ENCODE measurements at places on chromosomes 7 and 10. TPM values are rescaled to one million over a fixed set of nuclear protein-coding genes. Genes with fewer than 3 reads are reported as not detected.
A peak's percentile ranks its signal among the peaks of the same experiment; 100 is the strongest.

GRCh38 chr7:10677211-10677610 lies 296.5 kb upstream of the PHF14 start:
- H3K4me3 ChIP-seq, result no peak overlapping the region
- no peak overlapping the region for H3K27ac ChIP-seq
- DNase-seq, result no peak
- no peaks in the 10 kb centered on the region for H3K4me1 ChIP-seq
- H3K36me3 ChIP-seq, result no peaks in the 10 kb centered on the region

- peaks cover 5% of the 10 kb centered on the region for H3K4me1 ChIP-seq
- no peak overlapping the region for H3K27ac ChIP-seq
- DNase-seq, result no peak
- no peaks in the 10 kb centered on the region for H3K27me3 ChIP-seq
- no peak overlapping the region for H3K4me3 ChIP-seq
Measured at GRCh38 chr10:102517553-102517952, 13.8 kb downstream of the SUFU start.

- H3K27ac ChIP-seq, result no peak overlapping the region
- peaks cover 20% of the 10 kb centered on the region for H3K4me1 ChIP-seq
- DNase-seq, result no peak
- no peak overlapping the region for H3K4me3 ChIP-seq
- no peaks in the 10 kb centered on the region for H3K27me3 ChIP-seq
- no peaks in the 10 kb centered on the region for H3K36me3 ChIP-seq
Measured at GRCh38 chr10:89257581-89257980, 6.0 kb upstream of the LIPA start.

DNA sequence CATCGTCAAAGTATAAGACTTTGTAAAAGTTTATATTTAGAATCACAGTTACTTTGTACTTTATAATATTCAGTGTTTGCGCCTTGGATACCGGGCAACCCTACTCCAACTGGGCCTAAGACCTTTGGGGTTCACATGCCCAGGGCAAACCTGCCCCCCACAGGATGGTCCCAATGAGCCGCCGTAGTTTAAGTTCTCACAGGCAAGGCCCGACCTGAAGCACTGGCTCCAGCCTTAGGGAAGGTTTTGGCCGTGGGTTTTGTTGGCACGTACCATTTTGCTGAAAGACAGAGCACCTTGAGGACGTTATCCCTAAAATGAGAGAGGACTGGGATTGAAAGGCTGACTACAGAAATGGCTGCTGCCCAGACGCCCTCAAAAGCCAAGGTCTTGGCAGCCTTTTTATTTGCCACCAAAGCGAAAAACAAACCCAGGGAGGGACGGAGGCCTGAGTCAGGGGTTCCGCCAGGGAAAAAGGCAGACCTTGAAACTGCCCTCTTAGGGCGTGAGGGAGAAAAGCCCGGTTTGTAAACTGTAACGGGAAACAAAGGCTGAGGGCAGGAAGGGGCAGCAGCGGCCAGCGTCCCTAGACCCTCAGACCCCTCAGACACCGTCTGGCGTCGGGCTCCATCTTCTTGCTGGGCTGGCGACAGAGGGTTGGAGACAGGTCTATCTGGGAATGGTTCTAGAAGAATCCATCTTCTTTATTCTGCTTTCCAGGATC lies at the start of gene CCDC172:
Gene CCDC172, plus strand, starts transcription at position 222 of the 724 bp plus-strand sequence. CDS start 564 bp downstream, outside the sequence.
- no peak within 1 kb of the TSS for H3K4me3 ChIP-seq
- H3K36me3 ChIP-seq, result no peaks in the 10 kb centered on the region
- no peak within 1 kb of the TSS for H3K27ac ChIP-seq
- no peaks in the 10 kb centered on the region for H3K27me3 ChIP-seq
- no peak for DNase-seq

DNA sequence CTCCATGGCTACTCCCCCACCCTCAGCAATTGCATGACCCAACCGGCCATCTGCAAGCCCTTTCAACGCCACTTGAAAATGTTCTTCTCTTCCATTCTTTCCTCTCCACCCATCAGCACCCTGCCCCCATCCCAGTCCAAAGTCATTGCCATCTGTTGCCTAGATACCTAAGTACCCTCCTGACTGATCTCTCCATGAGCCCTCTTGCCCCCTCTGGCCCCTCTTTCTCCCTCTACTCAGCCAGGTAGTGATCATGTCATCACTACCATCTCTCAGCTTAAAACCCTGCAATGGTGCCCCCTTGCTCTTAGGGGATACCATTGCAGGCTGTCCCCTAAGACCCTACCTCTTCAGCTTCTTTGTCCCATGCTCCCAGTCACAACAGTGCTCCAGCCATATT lies 30.5 kb upstream of the BTRC start:
- H3K4me3 ChIP-seq, result no peak overlapping the region
- H3K27me3 ChIP-seq, result peaks cover 60% of the 10 kb centered on the region
- no peak overlapping the region for H3K27ac ChIP-seq
- no peak for DNase-seq

The ITPRID1 gene
- 0.95 TPM for total RNA-seq

DNA sequence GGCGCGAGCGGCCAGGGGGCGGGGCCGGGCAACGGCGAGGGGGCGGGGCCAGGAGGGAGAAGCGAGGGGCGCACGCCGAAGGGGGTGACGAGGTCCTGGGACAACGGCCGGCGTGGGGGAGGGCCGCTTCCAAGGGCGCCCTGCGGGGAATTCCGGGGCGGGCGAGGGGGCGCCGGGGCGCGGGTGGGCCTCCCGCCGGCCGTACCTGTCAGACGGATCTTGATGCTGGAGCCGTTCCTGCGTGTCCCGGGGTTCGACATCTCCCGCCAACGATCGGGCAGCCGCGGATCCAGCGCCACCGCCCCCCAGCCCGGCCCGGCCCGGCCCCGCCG lies 421 bp downstream of the SMURF1 start:
- no peak for DNase-seq
- no peaks in the 10 kb centered on the region for H3K27me3 ChIP-seq
- H3K27ac ChIP-seq, result peak overlapping the region; percentile 86

The ZNF365 gene
- total RNA-seq, result 4.0 TPM

The MKX gene
- 2.3 TPM for total RNA-seq

The RELN gene
- 0.31 TPM for total RNA-seq

DNA sequence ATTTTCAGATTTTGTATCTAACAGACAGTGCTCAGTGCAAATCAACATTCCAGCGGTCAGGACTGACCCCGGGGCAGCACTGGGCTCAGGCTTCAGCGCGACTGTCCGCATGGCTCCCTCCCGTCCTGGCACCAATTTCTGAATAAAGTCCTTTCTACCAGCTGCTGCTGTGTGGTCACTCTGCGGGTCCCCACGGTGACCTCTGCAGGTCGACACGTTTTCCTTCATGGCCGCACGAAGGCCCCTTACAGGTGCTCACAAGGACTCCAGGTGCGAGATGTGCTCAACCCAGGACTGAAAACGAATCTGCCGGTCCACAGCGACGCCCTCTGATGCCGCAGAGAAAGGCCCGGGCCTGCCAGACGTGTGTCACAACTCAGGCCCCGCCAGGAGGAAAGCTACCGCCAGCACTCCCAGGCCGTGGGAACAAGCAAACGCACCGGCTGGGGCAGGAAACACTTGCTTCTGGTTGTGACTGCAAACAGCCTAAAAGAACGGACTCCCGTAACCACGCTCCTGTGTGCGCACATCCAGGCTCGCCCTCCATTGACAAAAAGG lies 3.7 kb upstream of the UTF1 start:
- H3K4me3 ChIP-seq, result no peak overlapping the region
- no peak overlapping the region for H3K27ac ChIP-seq
- no peaks in the 10 kb centered on the region for H3K4me1 ChIP-seq
- peaks cover 47% of the 10 kb centered on the region for H3K27me3 ChIP-seq

- H3K4me1 ChIP-seq, result peaks cover 8% of the 10 kb centered on the region
- no peak overlapping the region for H3K27ac ChIP-seq
- no peak overlapping the region for H3K4me3 ChIP-seq
- H3K27me3 ChIP-seq, result peaks cover 18% of the 10 kb centered on the region
- no peaks in the 10 kb centered on the region for H3K36me3 ChIP-seq
- no peak for DNase-seq
Measured at GRCh38 chr10:110804376-110804775, 67.4 kb upstream of the PDCD4 start.

The EPO gene
- total RNA-seq, result not detected

DNA sequence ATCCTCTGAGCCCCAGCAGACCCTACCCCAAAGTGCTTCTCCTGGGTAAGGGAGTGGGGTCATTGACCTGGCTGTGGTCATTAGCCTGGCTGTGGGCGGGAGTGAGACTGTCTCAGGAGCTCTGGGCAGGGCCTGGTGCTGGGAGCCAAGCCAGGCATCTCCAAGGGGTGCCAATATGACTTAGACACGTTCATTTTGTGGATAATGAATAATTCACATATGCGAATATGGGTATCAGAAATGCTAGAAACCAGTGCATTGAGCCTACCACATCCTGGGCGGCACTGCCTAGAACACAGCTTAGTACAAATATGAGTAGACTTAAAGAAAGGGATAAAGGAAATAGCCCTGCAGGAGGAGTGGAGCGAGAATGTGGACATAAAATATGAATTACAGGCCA lies 14.4 kb upstream of the SRRM3 start:
- no peaks in the 10 kb centered on the region for H3K4me1 ChIP-seq
- peaks cover 22% of the 10 kb centered on the region for H3K27me3 ChIP-seq
- no peak overlapping the region for H3K27ac ChIP-seq

DNA sequence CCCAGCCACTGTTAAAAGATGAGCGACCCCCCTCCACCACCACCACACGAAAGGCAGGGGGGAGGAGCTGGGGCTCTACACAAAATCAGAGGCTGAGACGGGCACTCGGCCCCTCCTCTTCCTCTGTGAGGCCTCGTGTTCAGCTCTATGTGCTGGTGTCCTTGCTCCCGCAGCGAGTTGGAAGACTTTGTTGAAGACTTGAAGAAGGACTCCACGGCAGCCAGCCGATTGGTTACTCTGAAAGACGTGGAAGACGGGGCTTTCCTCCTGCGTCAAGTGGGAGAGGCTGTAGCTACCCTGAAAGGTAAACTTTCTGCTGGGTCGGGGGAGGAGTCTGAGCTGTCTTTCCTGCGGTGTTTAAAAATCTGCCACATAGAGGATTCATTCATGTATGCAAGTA lies 203.7 kb downstream of the ARHGAP21 start:
- H3K27me3 ChIP-seq, result no peaks in the 10 kb centered on the region
- H3K4me3 ChIP-seq, result no peak overlapping the region
- H3K27ac ChIP-seq, result no peak overlapping the region
- H3K4me1 ChIP-seq, result no peaks in the 10 kb centered on the region

The VWA2 gene
- 5.8 TPM for total RNA-seq

DNA sequence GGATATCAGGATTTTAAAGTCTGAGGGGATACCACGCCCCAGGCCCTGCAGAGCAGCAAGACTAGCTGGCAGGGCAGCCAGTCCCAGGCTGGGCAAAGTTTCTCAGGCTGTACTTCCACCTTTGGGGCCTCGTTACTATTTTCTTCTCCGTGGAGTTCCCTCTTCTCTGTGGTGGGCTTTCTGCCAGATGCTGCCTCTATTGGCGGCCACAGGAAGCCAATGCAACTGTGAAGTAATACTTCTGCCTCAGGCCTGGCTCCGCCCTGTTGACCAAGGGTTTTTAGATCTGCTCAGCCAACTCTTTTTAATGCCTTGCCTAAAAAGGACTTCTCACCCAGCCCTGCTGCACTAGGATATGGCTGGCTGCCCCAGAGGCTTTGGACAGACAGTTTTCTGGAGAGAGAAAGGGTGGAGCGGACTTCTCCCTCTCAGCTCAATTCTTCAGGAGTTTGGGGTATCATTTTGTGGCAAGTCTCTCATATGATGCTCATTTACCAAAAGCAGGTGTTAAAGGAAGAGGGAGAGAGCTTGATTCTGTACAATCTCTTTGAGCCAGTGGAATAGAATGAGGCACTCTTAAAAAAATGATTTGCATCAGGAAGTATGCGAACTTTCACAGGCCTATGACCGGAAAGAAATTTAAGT lies 67.4 kb downstream of the HHEX start:
- no peak overlapping the region for H3K4me3 ChIP-seq
- peak; percentile 55 for DNase-seq
- H3K27ac ChIP-seq, result no peak overlapping the region
- peaks cover 13% of the 10 kb centered on the region for H3K4me1 ChIP-seq
- no peaks in the 10 kb centered on the region for H3K36me3 ChIP-seq
- no peaks in the 10 kb centered on the region for H3K27me3 ChIP-seq

- no peaks in the 10 kb centered on the region for H3K36me3 ChIP-seq
- H3K4me3 ChIP-seq, result no peak overlapping the region
- no peak overlapping the region for H3K27ac ChIP-seq
- no peak for DNase-seq
Measured at GRCh38 chr10:128803790-128804189, 663.3 kb upstream of the MGMT start.

The SDK1 gene
- total RNA-seq, result 20.0 TPM

DNA sequence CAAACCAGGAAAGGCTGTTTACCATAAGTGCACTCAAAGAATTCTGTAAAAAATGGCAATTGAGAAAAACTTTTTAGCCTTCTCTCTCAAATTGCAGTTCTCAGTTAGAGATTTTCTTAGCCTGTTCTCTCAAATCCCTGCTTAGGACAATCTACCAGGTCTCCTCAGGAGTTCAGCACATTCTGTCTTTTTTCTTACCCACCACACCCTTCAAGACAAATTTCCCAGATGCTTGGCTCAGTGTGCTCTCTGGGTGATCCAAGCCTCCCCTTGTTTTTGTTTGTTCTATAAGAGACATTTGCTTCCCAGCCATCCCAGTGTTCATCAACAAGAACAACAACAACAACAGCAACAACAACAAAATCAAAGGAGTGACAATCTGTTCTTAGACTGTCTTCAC lies 87.3 kb downstream of the MACC1 start:
- H3K4me1 ChIP-seq, result peaks cover 8% of the 10 kb centered on the region
- peaks cover 50% of the 10 kb centered on the region for H3K36me3 ChIP-seq
- H3K4me3 ChIP-seq, result no peak overlapping the region
- no peak for DNase-seq
- no peaks in the 10 kb centered on the region for H3K27me3 ChIP-seq

GRCh38 chr7:157370742-157371141 lies 33.9 kb downstream of the DNAJB6 start:
- H3K36me3 ChIP-seq, result peaks cover 65% of the 10 kb centered on the region
- H3K27ac ChIP-seq, result peak overlapping the region; percentile 14
- DNase-seq, result no peak
- H3K27me3 ChIP-seq, result no peaks in the 10 kb centered on the region

DNA sequence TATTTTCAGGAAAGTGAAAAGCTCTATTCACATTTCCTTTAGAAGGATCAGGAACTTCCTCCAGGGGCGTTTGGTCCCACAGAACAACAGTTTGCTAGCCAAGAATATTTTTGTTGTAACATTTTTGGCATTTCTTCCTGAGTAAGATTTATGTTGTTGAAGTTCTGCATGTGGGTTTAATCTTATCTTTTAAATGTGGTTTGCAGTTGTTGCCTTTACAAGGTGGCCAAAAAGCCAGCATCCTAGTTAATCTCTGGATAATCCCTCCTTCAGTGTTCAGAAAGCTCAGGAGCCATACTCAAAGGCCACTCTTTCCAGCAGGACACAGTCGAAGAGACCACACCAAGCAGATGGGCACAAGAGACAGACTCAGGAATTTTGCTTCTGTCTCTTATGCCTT lies 30.0 kb downstream of the SLC26A4 start:
- H3K27me3 ChIP-seq, result peaks cover 49% of the 10 kb centered on the region
- no peaks in the 10 kb centered on the region for H3K36me3 ChIP-seq
- DNase-seq, result no peak

GRCh38 chr7:155003376-155004214 lies 671 bp upstream of the PAXIP1 start:
- peak overlapping the region; percentile 78 for H3K4me3 ChIP-seq
- H3K27ac ChIP-seq, result peak overlapping the region; percentile 88
- no peaks in the 10 kb centered on the region for H3K27me3 ChIP-seq
- H3K4me1 ChIP-seq, result no peaks in the 10 kb centered on the region

The CDHR3 gene
- 4.0 TPM for total RNA-seq

The C7orf33 gene
- not detected for total RNA-seq

- H3K27me3 ChIP-seq, result peaks cover 47% of the 10 kb centered on the region
- no peak for DNase-seq
- no peak overlapping the region for H3K27ac ChIP-seq
- H3K36me3 ChIP-seq, result peaks cover 5% of the 10 kb centered on the region
- peaks cover 10% of the 10 kb centered on the region for H3K4me1 ChIP-seq
Measured at GRCh38 chr10:71312811-71313789, 6.0 kb upstream of the SLC29A3 start.

The SLC16A9 gene
- total RNA-seq, result 2.2 TPM

Measured in Calu3 (cell line).